ENCODE measurements at places on chromosomes 12 and 14.

- DNase-seq = no peak
Measured at GRCh38 chr12:108327621-108328344, 11.3 kb downstream of the CMKLR1 start.

DNA sequence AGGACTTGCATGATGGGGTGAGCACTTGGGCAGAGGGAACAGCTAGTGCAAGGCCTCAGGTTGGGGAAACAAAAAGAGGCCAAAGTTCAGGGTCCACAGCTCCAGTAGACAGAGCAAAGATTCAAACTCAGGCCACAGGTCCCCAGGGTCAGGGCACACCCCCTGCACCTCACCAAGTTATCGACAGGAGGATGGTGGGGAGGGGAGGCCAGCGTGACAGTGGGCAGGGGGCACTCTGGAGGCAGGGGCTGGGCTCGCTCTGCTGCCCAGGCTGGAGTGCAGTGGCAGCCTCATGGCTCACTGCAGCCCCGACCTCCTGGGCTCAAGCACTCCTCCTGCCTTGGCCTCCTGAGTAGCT, 32.4 kb upstream of the ULK1 start:
- no peak for DNase-seq

DNA sequence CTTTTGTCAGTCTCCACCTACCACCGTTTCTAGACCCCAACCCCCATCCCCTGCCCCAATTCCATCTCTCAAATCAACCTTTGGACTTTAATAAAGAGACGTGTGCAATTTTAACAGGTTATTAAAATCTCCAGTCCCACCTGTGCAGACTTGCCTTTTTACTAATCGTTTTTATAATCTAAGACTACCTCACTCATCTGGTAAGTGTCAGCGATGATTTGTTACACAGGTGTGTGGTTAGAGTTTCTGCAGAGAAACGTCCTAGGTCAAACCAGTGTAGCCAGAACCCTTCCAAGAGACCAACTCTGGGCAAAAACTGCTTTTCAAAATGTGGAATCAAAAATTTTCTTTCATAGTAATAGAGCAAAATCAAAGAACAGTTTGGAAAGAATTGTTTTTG, 60.4 kb upstream of the PELI2 start:
- DNase-seq = no peak

- DNase-seq = no peak
Measured at GRCh38 chr14:65496178-65496993, 83.9 kb downstream of the FUT8 start.

DNA sequence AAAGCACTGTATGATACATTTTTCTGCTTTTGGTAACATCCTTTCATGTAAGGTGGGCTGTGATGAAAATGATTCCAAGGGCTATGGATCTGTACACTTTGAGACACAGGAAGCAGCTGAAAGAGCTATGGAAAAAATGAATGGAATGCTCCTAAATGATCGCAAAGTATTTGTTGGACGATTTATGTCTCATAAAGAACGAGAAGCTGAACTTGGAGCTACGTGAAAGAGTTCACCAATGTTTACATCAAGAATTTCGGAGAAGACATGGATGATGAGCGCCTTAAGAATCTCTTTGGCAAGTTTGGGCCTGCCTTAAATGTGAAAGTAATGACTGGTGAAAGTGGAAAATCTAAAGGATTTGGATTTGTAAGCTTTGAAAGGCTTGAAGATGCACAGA, 22.1 kb upstream of the SRGAP1 start:
- peak; percentile 27 for DNase-seq

DNA sequence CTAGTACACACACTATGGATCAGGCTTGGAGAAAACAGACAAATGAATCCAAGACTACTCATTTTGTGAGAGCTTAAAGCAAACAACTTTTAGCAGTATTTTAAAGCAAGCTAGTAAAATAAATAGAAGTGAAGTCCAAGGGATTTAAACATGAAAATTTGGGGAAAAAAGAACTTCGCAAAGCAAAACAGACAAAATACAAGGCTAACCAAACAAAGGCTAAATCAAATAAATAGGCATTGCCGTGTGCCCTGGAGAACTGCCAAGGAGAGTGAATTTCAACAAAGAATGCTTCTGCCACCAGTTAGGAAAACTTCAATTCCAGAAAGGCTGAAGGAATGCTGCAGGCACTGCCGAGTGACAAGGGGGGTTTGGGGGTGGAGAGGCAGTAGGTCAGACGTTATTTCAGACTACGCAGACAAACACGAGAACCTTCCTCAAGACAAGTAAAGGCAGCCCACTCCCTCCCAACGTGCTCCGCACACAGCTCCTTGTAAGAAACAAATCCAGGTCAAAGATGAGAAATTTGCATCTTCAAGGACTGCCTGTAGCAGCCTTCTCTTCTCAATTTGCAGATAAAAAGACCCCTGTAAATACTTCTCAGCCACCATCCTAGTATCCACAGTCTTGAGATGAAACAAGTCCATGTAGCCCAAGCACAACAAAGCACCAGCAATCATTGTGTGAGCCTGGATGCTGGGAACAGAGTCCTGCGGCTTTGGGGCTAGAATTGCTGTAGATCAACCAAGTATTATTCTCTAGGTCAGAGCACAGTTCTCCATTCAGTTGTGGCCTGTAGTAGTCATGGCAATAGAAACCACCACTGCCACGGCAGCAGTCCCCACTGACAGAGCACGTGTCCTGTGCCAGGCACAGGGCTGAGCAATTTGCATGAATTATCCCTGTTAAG, 43.3 kb downstream of the EFCAB11 start:
- no peak for DNase-seq

DNA sequence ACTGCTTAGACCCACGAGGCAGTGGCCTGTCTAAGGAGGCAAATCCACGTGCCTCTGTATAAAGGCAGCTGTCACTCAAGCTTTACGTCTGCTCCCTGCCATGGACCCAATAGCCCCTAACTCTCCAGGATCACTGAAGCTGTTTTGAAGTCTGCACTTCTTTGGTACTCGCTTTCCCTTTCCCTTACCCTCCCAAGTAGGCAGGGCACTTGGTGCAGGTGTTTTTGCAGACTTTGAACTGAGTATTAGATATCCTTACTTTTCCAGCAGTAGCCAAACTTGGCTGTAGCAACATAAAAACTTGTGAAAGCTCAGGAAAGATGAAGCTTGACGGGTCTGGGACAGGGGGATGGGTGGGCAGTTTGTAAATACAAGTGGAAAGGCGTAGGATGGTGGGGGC, 17.8 kb upstream of the OR6S1 start:
- DNase-seq = no peak

- peak; percentile 37 for DNase-seq
Measured at GRCh38 chr14:52835122-52835903, 43.9 kb upstream of the GNPNAT1 start.

DNA sequence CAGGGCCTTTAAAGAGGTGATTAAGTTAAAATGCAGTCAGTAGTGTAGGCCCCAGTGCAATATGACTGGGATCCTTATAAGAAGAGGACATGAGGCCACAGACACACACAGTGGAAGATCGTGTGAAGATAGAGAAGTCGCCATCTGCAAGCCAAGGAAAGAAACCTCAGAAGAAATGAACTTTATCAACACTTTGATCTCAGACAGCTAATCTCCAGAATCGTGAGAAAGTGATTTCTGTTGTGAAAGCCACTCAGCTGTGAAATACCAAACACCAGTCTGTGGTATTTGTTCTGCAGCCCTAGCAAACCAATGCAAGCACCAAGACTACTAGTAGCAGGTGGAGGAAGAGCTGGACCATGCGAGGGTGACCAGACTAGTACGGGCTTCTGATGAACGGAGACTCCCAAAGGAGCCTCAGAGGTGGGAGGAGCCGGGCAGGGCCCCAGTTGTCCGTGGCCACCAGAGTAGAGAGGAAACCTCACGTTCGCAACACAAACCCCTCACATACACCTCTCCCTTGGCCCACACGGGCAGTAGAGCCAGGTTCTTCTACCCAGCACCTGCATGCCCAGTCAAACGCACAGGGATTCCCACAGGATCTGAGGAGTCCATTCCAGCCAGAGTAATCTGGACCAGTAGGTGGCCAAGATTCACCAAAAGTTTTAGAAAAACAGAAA, 243.0 kb downstream of the TTC8 start:
- no peak for DNase-seq

DNA sequence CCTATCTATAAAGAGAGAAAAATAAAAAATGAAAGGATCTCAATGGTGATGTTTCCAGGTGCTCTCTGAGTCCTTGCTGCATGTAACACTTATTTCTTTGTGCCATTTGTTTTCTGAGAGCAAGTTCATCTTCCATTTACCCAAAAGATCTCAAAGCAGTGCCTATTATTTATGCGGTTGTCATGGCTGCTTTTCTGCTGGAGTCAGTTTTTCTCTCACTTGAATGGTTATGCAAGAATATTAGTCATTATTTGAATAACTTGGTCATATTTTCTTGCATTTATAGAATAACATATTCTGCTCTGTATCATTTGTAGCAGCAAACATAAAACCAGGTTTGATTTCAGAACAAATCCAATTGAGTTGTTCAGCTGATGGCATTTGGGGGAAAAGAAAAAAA, 141.8 kb upstream of the G2E3 start:
- no peak for DNase-seq

DNA sequence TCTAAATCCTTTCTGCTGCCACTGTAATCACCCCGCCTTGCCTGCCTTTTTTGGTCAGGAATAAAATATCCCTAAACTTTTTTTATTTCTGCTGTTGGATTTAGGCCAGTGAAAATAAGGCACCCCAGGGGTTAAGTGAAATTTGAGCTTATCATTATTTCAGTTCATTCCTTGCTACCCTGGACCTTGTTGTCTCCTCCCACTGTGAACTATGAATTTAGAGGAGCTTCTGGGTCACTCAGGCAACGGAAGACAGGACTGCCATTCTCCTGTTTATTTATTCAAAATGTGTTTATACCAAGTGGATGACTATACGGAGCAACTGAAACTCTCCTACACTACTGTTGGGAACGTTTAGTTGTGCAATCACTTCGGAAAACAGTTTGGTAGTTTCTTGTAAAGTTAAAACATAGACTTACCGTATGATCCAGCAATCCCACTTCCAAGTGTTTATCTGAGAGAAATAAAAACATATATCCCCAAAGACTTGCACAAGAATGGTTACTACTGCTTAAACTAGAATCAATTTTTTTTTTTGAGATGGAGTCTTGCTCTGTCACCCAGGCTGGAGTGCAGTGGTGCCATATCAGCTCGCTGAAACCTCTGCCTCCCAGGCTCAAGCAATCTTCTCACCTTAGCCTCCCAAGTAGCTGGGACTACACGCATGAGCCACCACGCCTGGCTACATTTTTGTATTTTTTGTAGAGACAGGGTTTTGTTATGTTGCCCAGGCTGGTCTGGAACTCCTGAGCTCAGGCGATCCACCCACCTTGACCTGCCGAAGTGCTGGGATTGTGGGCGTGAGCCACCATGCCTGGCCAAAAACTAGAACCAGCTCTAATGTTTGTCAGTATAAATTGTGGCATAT, 2.3 kb upstream of the TRAFD1 start:
- peak; percentile 27 for DNase-seq

- DNase-seq = no peak
Measured at GRCh38 chr12:111412007-111412829, 6.5 kb downstream of the SH2B3 start.

GRCh38 chr14:100523843-100524169, 63.4 kb downstream of the BEGAIN start:
- DNase-seq = no peak

DNA sequence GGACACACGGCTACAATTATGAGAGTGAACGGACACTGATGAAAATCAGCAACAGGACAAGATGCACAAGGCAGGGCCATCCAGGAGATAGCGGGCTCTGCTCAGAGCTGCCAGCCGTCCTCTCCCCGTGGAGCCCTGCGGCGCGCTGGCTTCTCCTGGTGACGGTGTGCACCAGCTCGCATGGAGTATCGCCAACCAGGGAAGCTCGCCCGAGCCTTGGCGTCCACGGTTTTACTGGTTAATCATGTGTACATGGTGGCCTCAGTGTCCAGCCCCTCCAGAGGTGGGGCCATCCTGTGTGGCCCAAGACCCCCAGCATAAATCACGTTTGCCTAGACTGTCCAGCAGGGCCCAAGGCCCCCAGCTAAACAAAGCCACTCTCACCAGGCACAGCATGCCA, 31.2 kb upstream of the DYNC1H1 start:
- DNase-seq = no peak

DNA sequence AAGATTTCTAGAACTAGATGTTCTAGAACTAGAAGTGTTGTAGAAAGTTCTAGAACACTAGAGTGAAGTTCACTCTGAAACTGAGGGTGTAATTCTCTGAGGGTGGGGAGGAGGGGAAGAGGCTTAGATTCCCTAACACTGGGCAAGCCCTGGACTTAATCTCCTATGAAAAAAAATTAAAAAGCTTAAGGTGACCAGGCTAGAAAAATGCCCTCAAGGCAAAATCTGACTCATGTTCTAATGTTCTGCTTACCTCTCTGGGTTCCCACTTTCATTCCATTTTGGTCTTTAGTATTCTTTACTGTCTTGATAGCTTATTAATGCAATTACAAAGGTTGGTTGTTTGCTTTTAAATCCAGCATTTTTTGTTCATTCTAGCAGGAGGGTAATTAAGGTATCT, 101.5 kb downstream of the KICS2 start:
- DNase-seq = no peak

DNA sequence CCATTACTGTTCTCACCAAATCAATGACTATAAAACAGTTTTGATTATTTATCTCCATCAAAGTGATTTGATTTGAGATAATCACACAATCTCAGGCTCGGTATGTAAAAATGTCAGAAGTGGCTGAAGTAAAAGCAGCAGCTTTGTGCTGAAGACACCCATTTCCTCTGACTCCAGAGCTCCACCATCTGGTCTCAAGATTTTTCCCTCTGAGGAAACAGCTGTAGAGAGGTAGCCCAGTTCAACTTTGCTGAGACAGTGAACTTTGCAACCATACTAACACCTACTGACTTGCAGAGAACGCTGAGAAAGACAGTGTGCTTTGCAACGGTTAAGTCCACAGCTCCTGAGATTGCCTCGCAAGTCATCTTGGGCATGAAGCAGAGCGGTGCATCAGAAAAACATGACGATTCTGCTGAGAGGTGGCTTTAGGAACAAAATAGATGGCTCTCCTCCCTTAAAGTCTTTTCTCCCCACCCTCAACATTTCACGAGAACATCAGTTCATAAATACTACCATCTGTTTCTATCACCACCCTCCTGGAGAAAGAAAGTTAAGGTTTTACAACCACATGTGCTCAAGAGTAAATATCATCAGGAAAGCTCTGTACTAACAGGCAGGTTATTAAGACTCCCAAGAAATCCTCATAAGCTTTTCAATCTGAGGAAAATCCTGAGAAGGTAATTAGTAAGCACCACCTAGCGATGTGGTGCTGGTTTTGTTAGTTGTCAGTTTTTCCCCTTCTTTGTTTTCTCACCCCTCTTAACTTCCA, 34.8 kb downstream of the HIGD1C start:
- no peak for DNase-seq

DNA sequence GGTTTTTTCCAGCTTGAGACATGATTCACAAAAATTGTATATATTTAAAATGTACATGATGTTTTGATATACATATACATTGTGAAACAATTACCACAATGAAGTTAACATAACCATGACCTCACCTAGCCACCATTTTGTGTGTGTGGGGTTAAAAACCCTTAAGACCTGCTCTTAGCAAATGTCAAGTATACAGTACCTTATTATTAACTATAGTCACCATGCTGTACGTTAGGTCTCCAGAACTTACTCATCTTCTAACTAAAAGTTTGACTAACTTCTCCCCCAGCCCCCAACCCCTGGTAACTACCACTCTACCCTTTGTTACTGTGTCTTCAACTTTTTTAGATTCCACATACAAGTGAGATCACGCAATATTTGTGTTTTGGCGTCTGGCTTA, 52.6 kb downstream of the EIF2S3B start:
- no peak for DNase-seq

- no peak for DNase-seq
Measured at GRCh38 chr12:24500831-24501230, 448.1 kb downstream of the BCAT1 start.
